ENCODE measurements at places on chromosomes 5 and 9.

GRCh38 chr9:137162505-137163364 is 7.1 kb downstream of the LRRC26 start:
- DNase-seq, result no peak

DNA sequence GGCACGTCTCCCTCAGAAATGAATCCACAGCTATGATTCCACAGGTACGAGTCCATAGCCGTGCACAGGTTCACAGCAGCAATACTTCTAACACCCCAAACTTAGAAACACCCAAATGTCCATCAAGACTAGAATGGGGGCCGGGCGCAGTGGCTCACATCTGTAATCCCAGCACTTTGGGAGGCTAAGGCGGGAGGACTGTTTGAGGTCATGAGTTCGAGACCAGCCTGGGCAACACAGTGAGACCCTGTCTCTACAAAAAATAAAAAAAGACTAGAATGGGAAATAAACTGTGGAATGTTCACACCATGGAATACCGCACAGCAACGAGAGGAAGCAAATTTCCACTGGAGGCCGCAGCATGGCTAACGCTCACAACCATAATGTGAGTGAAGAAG is 4.3 kb upstream of the DOLPP1 start:
- DNase-seq, result no peak

DNA sequence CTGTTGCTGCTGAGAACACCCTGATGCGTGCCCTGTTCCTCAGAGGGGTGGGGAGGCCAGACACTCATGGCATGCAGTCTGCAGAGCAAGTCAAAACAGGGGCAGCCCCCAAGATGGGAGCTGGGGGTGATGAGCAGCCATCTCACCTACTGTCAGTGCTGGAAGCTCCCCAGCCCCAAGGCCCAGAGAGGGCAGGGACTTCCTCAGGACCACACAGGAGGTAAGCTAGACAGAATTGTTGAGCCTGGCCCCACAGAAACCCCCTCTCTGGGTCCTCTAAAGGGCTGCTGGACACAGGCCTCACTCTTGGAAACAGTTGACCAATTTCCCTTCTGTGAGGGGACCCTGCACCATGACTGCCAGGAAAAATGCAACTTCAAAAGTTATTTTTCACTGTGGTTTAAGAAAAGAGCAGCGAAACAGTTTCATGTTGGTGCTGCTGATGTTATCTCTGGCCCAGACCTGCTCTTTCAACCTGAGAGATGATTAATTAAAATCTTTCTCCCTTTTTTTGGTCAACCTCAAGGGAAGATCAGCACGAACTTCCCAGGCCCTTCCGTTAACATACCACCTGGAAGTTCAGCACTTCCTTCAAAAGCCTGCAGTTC is 9.6 kb downstream of the CSF2 start:
- no peak for DNase-seq

GRCh38 chr5:153974813-153975163 is 63.9 kb downstream of the FAM114A2 start:
- DNase-seq, result no peak

GRCh38 chr9:133993635-133994253 is 1.6 kb upstream of the VAV2 start:
- no peak for DNase-seq

DNA sequence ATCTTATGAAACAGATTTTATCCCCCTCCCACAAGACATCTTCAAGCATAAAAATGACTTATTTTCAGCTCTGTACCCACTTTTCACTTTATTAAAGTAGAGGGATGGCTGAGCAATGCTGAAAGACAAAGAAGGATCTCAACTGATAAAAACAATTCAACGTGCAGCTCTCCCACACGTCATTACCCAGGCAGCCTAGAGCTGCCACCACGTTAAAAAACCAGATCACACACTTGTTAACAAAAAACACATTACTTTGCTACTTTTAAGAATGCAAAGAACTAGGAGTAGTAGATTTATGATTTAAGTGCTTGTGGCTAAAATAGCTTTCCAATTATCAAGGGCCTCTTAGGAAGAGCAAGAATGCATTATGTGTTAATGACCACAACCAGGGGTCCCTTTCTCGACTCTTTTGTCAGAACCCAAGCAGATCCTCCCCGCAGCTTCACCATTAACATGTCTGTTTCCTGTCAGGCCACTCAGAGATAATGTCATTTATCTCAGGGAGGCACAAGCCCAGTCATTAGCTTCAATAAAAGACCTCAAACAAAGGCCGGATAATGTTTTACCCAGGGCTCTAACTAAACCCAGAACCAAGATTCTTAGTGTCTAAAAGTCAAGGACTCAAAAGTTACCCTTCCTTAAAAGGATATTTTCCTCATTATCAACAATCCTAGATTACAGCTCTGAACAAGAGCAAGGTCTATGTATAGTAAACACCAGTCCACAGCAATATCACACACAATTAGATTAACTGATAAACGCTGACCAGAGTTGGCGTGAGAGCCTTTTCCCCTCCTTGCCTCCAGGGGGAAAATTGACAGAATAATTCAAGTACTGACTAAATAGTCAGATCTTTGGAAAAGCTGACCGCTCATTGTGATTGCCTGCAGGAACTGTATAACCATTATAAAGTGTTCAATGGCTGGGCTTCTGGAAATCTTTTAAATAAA is 7.5 kb downstream of the ZNF608 start:
- DNase-seq, result no peak

DNA sequence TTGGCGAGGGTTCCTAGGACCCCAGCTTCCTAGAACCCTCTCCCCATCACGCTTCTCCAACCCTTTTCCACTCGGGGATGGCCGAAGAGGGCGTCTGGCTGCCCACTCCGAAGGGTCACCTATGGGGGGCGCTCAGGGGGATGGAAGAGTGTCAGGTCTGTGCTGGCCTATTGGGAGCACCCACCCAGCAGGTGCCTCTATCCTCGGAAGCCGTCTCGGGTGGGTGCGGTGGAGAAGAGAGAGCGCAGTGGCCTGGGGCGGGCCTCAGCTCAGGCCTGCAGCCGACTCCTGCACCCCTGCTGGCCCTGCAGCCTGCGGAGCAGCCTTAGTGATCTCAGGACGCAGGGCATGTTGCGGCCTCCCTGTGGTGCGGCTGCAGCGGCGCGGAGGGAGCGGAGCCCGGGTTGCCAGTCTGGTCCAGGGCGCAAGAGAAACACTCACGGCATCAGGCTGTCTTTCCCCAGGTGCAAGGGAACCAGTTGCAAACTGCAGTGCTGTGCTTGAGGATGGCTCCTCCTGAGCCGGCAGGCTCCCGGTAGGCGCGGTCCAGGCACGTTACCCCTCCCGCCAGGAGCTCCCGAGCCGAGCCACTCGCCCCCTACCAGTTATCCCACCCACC is 1.5 kb upstream of the IRX2 start:
- no peak for DNase-seq

Measured in activated CD4-positive, alpha-beta T cell treated with anti-CD3 and anti-CD28 coated beads, Interleukin-2, amount 50 U/mL, for 4 hours (primary cell).